ENCODE measurements at places on chromosomes 6 and 20.

GRCh38 chr6:108616973-108617372 is 56.3 kb downstream of the FOXO3 start:
- no peak for DNase-seq

DNA sequence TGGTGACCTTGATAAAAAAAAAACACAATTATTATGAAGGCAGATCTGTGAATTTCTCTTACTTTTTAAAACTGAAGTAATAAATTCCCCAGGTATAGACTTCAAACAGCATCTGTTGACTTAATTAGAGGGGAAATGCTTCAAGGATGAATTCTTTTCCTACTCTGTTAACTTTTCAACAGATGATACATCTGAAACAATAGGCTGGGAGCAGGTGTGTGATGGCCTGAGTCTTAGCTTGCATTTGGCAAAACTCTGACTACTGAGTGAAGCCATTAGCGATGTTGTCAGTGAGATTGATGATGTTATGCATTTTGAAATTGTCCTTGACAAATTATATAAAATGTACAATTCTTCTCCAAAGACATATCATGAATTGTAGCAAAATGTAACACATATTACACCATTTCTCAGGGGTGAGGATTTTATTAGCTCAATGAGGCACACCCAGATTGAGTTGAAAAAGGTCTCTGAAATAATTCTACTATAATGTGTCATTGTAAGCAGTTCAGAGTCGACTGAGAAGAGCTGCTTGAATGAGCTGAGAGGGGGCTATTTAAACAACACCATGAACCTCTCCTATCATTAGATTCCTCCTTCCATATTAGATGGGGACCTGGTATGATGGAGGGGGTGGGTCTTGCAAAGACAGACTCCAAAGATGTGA is 39.6 kb upstream of the OGFRL1 start:
- no peak for DNase-seq

GRCh38 chr6:45783716-45784115 is 231.9 kb downstream of the CLIC5 start:
- no peak for DNase-seq

DNA sequence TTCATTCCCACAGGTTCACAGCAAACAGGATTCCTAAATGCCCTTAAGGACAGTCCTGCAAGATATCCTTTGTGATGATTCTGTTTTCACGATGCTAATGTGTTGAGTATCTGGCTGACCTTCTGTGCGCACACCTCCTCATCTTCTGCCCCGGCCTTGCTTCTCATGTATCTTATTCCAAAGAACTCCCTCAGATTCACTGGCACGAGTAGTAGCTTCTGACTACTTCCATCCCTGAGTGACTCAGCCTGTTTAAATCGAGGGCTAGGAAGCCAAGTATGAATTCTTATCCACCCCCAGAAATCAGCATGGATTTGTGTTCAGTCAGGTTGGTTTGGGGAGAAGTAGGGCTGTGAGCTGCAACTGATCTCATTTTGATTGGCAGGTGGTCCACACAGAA is 190.2 kb upstream of the SNX9 start:
- no peak for DNase-seq

DNA sequence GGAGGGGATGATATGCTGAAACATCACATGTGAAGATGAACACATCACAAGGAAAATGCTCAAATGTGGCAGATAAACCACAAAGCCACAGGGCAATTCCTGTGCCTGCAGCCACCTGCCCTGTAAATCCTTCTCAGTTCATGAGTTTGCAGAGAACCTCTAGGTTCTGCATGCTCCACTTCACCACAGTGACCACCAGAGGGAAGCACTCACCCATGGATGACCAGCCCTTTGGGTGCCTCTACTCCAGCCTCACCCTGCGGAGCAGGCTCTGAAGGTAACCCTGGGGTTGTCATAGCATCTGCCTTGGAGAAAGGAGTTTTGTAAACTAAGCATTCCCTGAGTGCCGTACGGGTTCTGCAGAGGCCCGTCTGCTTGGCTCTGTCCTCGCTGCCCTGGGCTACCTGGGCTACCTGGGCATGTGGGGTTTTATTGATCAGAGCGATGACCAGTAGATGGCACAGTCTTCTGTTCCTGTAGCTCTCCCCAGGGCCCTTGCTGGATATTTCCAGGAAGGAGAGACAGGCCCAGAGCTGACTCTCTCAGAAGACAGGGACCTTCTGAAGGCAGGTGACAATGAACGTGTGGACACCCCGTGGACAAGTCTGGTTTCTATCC is 31.7 kb upstream of the CST1 start:
- no peak for DNase-seq

DNA sequence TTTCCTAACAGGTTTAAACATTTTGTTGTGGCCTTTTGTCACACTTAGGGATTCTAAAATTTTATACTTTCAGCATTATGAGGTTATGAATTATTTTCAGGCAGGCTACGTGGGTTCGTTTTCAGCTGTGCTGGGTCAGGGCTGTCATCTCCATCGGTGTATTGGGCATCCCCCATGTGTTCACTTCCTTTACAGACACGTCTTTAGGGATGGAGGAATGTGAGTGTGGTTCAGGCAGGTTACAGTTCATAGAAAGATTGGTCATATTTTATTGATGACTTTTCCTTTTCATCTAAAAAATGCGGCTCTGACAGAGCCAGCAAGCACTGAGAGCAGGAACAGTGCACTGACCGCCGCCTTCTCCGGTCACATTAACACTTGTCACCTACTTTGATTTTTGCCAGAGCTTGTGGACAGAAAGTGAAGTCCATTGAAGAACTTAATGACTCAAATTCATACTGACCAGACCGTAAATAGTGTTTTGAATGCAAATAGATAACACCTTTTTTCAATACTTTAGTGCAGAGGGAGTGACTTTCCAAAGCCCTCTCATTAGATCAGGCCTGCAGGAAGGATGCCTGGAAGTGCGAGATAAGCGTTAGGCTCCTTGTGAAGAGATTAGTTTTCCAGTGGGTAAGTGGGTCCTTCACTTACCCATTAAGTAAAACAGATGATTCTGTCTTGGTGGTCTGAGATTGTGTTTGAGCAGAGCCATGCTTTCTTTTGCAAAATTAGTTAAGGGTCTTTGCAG is 113.1 kb downstream of the TIAM2 start:
- no peak for DNase-seq

GRCh38 chr6:71444222-71444621 is 155.6 kb downstream of the OGFRL1 start:
- no peak for DNase-seq
